ENCODE measurements at places on chromosomes 12 and 14.

DNA sequence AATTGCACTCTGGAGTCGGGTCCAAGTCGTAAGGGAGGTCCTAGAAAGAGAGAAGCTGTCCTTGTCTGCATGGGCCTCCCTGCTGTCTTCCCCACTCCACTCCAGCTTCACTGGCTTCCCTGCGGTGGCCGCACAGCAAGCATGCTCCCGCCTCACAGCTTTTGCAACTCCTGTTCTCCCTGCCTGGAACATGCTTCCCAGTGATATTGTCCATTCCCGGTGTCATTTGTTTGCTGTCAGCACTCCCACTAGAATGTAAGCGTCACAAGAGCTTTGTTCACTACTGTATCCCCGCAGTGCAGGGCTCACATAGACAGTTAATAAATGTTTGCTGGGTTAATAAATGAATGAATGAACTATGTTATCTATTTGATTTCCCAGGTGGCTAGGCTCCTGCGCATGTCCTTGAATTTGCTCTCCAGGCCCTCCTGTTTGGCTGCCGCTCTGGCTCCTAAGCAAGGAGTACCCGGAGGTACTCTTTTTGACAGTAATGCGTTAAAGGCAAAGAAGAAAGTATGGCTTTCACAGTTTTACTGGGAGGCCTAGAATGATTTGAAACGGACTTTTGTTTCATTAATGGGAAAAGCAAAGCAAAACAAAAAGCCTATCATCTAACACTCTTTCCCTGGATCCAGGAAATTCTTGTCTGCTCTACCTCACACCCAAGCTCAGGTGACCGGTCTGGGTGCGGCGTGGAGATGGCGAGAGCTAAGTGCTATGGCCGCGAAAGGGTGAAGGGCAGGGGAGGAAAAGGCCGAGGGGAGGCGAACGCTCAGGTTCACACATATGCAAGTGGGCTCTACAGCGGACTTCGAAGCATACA lies 6.2 kb upstream of the SLC7A7 start:
- no peak for DNase-seq

- DNase-seq = no peak
Measured at GRCh38 chr12:47393403-47393790, 312.4 kb downstream of the RPAP3 start.

DNA sequence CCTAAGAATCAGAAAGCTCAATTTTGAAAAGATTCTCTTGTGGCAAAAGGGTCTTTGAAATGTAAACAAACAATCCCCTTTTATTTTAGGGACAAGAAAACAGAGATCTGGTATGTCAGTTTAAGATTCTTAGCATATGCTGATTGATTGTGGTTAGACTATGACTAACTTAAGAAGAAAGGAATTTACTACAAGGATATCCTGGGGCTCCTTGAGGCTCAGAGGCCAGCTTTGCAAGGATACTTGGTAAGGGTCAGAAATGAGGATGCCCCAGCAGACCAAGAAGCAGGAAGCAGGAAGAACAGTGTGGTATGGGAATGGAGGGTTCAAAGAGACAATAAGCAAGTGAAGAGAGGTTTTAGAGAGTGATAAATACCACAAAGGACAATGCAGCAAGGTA lies 474.6 kb downstream of the ETNK1 start:
- no peak for DNase-seq

DNA sequence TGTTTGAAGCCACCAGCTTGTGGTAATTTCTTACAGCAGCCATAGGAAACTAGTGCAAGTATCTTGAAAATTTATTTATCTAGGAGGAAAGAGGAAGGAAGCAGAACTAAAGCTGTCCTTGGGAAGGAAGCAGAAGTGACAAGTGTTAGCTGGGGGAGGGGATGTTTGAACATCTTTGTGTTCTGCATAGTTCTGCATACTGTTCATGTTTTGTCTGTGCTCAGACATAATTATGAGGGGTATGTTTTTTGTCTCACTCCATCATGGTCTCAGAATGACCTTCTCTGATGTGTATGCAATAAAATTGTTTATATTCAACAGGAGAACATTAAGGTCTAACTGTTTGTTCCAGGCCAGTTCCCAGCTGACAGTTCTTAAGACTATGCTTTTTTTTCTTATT lies 606.5 kb downstream of the GALC start:
- DNase-seq = no peak

DNA sequence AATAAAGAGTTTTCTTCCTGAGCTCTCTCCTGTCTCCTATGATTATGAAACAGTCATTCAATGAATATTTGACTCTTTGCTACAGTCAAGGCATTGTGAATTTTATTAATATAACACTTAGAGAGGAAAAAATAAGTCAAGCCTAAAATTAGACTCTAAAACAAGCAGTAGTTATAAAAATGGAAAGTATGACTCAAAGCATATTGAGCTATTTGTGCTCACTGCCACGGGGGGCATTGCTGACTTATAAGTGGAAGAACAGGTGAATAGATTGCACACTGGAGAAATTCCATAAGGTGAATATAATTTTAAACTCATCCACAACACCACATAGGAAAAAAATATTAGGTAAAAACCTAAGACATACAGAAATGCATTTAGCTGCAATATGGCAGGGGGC lies 87.7 kb upstream of the CCDC196 start:
- DNase-seq = no peak

GRCh38 chr12:131729254-131729955 lies 18.5 kb downstream of the SFSWAP start:
- DNase-seq = no peak

- peak; percentile 99 for DNase-seq
Measured at GRCh38 chr14:58822856-58823255, 185.1 kb downstream of the DACT1 start.

- peak; percentile 39 for DNase-seq
Measured at GRCh38 chr12:55072083-55072482, 52.3 kb downstream of the NEUROD4 start.

DNA sequence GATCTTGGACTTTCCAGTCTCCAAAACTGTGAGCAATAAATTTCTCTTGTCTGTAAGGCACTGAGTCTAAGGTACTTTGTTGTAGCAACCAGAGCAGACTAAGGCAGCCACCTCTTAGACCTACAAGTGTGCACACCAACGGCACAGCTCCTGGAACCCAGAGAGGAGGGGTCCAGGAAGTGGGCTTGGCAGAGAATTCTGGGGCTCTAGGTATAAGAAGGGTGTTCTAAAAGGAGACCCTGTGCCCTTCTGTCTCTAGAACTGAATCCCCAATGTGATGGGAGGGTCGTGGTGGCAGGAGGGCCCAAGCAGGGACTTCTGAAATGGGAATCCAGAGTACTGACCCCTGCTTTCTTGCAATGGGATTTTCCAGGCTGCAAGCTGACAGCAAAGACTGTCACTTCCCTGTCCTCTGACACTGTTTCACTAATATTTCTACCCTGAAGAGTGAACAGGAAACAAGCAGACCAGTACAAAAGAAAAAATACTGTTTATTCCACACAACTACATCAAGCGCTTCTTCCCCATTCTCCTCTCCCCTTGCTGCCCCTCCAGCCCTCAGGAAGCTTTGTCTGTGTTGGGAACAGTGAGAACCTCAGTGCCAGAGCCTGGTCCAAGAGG lies 13.6 kb upstream of the TFCP2 start:
- DNase-seq = no peak

DNA sequence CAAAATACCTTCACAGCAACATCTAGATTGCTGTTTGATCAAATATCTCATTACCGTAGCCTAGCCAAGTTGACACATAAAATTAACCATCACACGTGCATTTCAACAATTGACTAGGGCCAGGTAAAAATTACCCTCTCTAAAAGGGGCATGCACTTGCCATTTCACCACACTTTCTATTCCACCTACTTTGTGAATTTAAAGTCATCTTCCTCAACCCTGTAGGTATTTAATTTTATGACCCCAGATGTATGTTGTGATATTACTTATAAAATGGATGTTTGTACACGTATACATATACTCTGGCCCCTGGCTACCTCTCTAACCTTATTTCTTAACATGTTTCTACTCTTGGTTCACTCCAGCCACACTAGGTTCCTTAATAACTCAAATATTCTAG lies 160.2 kb downstream of the FOXA1 start:
- no peak for DNase-seq

DNA sequence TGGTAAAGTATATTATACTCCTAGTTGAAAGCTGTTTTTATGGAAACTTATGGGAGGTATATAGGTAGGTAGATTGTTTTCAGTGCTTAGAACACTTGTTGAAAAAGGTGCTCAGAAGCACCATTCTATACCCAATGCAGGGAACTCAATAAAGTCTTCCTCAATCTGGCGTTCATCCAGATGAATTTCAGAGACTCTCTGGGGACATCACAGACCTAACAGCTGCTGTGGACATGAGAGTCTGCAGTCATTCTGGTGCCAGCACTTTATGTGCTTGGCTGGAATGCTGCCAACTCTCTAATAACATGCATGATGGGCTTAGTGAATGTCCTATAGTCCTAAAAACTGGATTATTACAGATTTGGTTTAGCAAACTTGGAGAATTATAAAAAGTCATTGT lies 115.9 kb downstream of the NTN4 start:
- peak; percentile 86 for DNase-seq

- DNase-seq = no peak
Measured at GRCh38 chr14:56088941-56089340, 29.3 kb upstream of the PELI2 start.

DNA sequence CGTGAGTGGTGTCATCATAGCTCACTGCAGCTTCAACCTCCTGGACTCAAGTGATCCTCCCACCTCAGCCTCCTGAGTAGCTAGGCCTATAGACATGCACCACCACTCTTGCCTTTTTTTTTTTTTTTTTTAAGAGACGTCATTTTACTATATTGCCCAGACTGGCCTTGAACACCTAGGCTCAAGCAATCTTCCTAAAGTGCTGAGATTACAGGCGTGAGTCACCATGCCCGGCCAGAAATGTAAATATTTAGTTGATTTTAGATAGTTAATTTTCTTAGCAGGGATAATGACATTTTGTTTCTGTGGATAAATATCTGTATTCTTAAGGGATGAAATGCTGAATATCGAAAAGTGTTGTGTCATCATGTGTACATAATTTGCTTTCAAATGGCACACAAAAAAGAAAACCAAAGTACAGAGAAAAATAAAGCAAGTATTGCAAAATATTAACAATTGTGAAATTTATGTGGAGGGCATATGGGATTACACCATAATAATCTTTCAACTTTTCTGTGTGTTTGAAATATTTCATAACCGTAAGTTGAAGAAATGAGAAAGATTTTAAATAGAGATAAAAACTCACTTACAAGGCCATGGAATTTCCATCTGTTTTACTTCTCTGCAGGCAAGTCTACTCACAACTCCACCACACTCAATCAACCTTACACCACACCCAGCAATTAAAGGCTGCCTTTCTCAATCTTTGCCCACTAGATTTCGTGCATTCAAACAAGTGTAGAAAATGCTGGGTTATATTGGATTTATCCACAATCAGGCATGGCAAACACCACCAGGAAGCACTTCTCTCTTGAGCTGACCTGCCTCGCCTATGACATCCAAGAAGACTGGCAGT lies 93.7 kb downstream of the SPTSSA start:
- no peak for DNase-seq

DNA sequence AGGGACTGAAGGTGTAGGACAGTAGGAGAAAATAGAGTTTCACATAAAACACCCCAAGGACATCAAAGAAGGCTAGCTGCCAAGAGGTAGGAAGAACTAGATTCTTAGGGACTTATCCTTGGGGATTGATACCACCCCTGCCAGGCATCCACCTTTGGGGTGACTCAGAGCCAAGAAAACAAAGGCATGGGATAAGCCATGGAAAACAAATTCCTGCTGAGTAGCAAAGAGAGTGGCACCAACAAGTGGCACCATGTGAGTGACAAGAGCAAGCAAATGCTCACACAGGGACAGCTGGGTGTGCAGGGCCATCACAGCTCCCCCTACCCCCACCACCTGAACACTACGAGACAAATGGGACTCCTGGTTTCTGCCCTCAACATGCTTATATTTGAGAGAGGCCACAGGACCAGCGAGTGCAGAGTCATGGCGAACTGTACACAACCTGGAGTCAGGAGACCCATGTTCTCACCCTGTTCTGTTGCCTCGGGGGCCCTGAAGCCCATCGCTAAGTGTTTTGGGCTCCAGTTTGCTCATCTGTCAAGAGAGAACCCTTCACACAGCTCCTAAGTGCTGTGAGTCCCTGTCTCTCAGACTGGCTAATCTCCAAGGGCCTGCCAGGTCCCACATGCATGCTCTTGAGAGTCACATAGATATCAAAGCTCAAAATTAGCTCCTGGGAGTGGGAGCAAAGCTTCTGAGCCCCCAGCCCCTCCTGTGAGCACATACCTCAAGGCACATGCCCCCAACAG lies 91.9 kb downstream of the DPF3 start:
- no peak for DNase-seq

- no peak for DNase-seq
Measured at GRCh38 chr12:107875786-107876185, 101.3 kb downstream of the ASCL4 start.

DNA sequence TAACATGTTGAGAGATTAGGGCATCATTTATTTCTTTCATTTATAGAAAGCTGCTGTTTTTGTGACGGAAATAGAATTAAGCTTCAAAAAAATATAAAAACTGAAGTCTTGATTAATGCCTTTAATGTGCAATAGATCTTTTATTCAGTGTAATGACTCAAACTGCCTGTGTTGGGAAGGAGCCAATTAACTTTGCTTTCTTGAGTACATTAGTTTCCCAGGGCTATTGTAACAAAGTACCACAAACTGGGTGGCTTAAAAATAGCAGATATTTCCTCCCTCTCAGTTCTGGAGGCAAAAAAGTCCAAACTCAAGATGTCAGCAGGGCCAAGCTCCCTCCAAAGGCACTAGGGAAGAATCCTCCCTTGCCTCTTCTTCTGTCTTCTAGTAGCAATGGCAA lies 36.6 kb downstream of the EID3 start:
- DNase-seq = no peak

DNA sequence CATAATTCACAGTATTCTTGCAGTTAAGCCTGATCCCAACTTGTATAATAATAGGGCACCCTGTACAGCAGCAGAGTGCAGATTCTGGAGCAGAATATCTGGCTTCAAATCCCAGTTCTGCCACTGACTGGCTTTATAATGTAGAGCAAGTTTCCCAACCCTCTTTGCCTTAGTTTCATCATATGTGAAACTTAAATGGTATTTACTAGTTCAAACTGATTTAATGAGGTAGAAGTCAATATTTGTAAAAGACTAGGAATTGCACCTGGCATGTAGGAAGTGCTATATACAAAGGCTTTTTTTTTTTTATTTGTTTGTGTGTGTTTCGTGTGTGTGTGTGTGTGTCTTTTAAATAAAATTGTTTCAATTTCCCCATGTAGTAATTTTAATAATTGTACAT lies 125.9 kb downstream of the CCER1 start:
- no peak for DNase-seq

DNA sequence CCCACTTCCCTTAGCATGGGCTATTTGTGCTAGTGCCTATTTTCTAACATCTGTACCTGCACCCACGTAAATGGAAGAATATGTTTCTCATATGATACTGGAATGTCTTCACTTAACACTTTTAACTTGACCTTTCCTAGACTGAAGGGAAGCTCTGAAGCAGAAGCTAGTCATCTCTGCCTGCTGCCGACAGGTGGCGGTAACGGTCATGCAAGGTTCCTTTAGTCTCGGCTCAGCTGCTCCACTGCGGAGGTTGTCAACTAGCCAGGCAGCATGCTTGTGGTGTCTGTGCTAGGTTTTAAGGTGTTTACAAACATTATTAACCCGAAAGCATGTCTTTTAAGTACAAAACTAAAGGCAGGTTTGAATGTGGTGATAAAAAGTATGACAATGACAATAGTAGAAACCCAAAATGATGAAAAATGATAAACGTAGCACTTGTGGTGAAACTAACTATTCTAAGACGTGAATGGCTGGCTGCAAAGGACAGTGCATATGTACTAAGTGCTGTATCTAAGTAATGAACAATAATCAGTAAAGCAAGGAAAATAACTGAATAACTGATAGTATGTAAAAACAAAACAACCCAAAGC lies 117.2 kb downstream of the GRIN2B start:
- peak; percentile 5 for DNase-seq

GRCh38 chr12:132754160-132754932 lies 7.3 kb downstream of the ANKLE2 start:
- DNase-seq = no peak
